ENCODE measurements at places on chromosomes 7 and 10.

DNA sequence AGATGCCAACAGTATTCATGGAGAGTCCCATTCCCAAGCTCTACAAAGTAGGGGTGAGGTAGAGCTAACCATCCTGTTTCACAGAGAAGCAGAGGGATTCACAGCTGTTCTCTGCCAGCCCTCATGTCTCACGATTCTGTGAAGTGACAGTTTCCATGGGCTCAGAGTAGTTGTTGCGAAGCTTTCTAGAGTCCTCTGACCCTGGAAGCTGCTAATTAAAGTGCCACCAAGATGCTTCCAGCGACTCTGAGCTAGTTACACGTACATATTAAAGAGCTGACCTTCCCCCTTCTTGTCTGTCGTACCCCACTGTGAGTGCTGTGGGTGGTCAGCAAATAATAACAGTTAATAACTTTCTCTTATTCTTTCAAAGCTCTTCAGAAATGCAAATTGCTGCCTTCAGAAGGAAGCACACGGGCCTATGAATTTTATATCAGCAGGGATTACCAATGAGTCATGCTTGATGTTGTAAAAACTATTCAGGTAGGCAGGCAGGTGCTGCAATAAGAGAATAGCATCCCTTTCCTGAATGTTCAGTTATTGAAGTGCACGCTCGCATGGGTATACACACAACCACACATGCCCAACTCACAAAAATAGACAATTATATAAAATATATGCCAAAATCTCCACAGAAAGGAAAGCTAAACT is 34.1 kb downstream of the DNAJB9 start:
- no peak for DNase-seq

GRCh38 chr10:21292763-21293517 is 232.5 kb downstream of the SKIDA1 start:
- peak; percentile 94 for DNase-seq

GRCh38 chr7:151537818-151538561 is 18.3 kb upstream of the RHEB start:
- no peak for DNase-seq

- DNase-seq, result no peak
Measured at GRCh38 chr7:77831481-77831880, 32.9 kb downstream of the PHTF2 start.

DNA sequence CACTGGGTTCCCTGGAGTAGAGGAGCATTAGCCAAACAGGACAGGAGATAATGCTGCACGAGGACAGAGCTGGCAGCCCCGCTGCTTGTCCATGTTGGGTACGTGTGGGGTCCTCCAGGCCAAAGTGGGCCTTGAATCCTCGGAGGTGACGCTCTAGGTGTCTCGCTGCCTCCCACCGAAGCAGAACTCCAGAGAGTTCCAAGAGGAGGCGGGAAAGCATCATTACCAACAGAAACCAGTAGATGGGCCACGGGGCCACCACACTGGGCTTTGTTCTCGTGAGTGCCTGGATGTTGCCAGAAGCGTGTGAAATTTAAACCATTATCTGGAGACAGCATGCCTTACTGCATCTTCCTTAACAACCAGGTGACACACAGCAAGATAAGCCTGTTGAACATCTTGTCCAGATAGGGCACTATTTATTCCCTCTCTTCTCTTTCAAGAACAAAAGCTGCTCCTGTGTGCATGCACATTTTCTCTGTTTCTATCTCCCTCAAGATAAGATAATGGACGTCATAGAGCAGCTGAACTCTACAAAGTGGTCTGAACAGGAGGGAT is 56.8 kb downstream of the TNS3 start:
- no peak for DNase-seq

DNA sequence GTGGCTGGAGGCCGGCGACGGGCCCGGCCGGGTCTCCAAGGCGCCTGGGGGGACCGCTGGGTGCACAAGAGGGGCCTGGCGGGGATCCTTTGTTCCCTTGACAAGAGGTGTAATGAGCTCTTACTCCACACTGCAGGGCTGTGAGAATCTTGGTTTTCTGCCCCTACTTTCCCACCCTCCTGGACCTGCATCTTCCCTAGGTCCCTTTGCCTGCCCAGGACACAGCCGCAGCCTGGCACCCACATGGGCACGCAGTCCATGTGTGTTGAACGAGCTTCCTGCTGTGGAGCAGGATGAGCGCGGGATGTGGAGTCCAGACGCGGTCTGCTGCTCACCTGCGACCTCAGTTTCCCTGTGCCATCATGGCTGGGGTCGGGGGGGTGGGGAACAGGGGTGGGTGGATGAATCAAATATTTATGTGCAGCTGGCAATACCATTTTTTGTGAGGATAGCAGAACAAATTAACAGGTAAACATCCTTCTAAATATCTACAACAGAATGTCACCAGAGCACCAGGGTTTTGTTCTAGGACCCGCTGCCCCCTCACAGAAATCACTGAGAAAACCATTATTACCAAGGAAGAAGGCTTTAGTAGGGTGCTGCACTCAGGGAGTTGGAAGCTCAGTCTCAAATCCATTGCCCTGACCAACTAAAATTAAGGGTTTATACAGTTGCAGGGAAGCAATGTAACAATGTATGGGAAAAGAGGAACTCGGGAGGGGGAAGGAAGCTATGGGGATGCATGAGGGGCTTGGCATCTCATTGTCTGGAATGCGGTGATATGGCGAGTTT is 474 bp upstream of the NSMCE4A start:
- no peak for DNase-seq

DNA sequence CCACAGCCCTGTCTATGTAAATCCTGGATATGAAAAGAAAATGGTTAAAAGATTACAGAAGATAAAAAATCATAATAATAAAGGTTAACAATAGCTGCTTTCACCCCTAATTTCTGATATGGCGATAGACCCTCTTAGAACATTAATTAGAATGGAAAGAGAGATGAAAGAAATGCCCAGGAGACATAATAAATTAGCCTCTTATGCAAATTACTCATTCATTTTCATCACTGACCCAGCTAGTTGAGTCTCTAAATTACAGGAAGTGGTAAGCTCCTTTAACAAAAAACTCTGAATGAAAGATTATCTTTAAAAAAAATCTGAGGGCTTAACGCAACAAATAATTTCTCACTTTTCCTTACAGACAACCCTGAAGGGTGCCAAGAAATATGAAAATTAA is 12.4 kb downstream of the GFRA1 start:
- DNase-seq, result no peak

- DNase-seq, result no peak
Measured at GRCh38 chr10:70917226-70917625, 28.9 kb upstream of the PCBD1 start.

DNA sequence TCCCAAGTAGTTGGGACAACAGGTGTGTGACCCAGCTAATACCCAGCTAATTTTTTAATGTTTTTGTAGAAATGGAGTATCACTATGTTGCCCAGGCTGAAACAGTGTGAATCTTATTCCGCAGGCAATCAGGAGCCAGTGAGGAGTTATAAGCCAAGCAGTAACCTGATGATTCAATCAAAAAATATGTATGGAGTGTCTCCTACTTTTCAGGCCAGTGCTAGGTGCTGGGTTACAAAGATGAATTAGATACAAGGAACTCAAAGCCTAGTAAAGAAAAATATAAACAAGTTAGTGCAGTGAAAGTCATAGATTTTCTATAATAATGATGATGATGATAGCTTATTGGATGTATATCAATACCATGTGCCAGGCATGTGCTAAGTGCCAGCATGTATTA is 13.2 kb upstream of the IFRD1 start:
- no peak for DNase-seq

- no peak for DNase-seq
Measured at GRCh38 chr10:103535595-103535994, 42.1 kb downstream of the NEURL1 start.

DNA sequence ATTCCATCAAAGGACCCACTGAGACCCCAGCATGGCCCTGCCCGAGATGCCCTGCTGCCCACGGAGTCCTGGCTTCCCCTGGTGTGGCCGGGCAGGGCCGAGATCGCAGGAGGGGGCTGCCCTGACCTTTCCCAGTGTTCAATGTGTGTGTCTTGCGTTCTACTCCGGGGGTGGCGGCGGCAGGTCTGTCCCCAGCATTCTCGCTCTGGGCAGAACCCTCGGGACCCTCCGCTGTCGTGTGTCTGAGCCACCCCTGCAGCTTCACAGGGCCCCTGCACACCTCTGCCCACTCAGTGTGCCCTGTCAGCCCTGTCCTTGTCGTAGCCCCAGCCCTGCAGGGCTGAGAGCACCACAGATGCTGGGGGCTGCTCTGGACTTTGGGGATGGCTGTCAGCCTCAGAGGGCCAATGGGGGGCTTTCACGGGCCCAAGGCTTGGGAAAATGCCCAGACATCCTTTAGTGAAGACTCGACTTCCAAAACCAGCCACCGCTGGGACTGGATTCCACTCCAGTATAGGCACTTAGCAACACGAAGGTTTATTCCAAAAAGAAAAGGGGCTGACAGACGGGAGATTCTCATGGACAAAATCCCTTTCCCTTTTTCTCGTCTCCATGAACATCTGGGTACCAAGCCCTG is 30.0 kb upstream of the KNDC1 start:
- DNase-seq, result no peak

DNA sequence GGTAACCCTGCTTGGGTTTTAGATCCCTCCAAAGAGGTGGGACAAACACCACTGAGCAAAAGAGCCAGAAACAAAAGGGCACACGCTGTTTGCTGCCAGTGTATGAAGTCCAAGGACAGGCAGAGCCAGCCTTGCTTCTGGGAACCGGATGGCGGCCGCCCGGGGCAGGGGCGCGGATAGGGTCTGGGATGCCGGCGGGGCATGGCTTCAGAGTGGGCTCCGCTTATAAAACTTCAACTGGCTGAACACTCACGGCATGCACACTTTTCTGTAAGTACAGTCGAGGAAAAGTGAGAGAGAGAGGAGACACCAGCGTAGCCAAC is 62.6 kb downstream of the ASB13 start:
- DNase-seq, result no peak

DNA sequence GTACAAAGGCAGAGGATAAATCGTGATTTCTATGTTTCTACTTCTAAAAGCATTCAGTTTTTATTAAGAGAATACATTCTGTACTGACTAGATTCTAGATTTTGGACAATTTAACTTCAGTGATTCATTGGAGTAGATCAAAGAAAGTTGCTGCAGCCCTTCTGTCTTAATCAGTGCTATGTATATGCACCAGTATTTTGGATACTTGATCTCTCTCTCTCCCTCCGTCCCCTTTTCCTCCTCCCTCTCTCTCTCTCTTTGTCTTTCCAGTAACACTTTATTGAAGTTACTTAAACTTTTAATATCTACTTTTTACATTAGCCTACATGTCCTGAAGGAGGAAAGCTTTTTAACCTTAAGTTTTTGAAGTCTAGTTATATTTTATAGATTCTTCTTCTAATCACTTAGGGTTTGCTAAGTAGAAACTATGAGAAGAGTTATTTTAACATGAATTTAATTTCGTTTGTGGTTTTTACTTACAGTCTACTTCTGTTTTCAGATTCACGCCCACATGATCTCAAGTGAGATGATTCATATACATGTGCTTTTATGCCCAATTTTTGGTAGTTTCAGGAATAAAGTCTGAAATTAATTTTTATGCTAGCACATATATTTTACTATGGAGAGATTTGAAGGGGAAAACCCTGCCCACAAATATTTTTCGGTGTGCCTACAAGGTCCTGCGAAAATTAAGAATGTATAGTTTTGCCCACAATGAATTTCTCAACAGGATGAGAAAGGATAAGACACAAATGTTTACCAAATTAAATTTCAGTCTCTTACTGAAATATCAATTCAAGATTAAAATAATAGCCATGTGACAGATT is 9.1 kb downstream of the MDFIC start:
- peak; percentile 41 for DNase-seq

DNA sequence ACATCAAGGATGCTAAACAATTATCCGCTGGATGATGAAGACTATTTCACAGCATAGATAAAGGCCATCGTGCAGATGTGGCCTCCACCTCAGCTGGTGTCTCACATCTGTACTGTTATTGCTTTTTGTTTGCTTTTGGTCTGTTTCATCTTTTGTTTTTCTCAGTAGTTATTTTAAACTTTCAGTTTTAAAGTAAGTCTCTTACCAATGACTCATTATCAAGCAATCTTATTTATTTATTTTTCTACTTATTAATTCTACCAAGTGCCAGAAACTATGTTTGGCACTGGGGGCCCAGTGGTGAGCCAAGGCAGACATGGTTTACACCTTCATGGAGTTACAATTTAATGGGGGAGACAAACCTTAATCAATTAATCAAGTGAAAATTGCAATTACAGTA is 250.9 kb upstream of the TMEM72 start:
- DNase-seq, result no peak

GRCh38 chr7:44384586-44385433 is 59.4 kb upstream of the CAMK2B start:
- DNase-seq, result no peak

- DNase-seq, result peak; percentile 75
Measured at GRCh38 chr7:14836571-14837189, 65.9 kb downstream of the DGKB start.

DNA sequence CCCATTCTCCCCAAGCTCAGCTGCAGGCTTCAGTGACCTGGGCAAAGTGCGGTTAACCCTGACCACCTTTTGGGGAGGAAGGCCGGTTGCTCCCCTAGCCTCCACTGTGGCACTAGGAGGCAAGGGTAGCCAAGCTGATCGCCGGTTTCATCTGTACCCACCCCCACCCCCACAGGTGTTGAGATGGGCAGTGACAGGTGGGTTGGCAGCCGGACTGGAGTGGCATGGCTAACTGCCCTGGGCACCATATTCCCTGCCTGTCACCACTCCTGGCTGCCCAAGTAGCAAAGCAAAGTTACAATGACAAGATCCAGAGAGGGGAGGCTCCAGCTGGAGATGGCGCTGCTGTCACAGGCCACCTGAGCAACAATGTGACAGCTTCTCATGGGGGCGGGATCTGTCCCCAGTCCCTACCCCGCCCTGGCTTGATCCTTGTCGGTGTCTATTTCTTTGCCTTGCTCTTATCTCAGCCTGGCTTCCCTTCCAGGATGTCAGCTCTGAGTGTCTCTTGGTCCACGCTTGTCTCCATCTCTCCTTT is 27.0 kb upstream of the BMS1 start:
- DNase-seq, result no peak

DNA sequence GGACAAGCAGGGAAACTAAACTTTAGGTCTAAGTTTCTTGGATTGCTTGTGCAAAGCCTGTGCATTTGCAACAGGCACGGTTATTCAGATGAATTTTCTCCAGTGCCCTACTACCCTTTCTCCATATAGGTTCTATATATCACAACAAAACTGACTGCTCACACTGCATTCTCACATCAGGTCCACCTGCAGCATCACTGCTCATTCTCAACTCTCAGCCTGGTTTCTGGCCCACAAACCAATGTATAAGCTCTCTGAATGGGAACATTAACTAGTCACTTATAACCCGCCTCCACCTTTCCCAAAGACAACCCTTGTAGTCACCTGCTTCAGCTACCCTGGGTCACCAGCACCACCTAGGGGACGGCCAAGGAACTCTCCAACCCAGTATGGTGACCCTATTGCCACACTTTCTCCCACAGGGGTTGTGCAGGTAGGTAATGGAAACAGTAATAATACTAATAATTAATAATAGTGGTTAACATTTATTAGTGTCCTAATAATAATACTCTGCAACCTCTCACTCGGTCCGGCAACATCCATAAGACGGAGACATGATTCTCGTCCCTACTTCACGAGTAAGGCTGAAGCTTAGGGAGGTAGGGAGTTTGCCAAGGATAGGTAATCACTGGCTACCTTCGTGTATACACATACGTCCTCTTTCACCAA is 97.3 kb downstream of the CLEC2L start:
- peak; percentile 26 for DNase-seq

GRCh38 chr7:13687500-13687899 is 302.0 kb downstream of the ETV1 start:
- DNase-seq, result no peak

GRCh38 chr7:30322271-30323005 is 38.0 kb downstream of the ZNRF2 start:
- DNase-seq, result peak; percentile 41

Data from Daoy (cell line).